ENCODE measurements at places on chromosomes 3 and 15.

GRCh38 chr15:25478313-25478712 is 39.5 kb upstream of the UBE3A start:
- DNase-seq = no peak

DNA sequence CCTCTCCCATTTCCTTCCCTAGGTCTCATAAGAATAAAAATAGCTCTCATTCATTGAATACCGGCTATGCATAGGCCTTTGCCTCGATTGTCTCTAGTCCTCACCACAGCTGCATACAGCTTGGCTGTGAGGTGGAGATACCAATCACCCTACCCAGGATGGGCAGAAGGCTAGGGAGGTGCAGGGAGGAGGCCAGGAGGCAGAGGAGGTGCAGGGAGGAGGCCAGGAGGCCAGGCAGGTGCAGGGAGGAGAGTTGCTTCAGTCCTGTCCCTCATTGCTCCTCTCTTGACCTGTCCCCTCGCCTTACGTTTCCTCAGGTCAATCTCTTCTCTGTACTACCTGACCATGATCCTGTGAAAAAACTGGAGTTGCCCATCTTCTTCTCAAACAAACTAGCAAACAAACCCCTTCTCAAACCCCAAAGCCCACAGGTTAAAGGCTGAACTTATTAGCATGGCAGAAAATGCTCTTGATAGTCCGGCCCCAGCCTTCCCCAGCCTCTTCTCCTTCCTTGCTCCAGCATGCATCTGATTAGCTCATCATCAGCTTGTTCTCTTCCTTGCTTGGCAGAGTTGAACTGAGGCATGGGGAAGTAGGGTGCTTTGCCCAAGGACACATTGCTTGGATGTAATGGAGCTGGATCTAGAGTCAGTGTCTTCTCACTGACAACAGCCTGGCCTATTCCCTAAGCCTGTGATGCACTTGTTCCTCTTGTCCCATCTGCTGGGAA is 15.8 kb downstream of the PODXL2 start:
- no peak for DNase-seq

- DNase-seq = no peak
Measured at GRCh38 chr3:183094711-183095110, 4.6 kb downstream of the MCCC1 start.

GRCh38 chr15:34583399-34584329 is at the start of gene GOLGA8B:
Gene GOLGA8B, minus strand, starts transcription at chr15:34583651. Its CDS starts 47,739 bp downstream, at chr15:34535912.
- peak; percentile 80 for DNase-seq

DNA sequence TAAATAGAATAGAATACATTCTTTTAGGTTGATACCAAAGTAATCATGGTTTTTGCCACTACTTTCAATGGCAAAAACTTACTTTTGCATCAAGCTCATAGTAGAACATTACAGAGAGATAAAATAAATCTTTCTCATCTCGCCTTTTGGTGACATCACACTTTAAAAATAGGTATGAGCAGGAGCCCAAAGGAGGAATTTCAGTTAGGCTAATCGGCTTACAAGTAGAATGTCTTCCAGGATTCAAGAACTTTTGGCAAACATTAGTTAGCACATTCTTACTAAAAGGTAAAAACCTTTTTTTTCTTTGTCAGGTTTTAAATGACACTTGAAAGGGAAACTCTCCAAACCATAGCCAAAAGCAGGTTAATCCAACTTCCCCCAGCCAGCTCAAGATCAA is 59.7 kb upstream of the CMSS1 start:
- DNase-seq = no peak

- DNase-seq = no peak
Measured at GRCh38 chr3:159632851-159633250, 355.8 kb upstream of the IL12A start.

DNA sequence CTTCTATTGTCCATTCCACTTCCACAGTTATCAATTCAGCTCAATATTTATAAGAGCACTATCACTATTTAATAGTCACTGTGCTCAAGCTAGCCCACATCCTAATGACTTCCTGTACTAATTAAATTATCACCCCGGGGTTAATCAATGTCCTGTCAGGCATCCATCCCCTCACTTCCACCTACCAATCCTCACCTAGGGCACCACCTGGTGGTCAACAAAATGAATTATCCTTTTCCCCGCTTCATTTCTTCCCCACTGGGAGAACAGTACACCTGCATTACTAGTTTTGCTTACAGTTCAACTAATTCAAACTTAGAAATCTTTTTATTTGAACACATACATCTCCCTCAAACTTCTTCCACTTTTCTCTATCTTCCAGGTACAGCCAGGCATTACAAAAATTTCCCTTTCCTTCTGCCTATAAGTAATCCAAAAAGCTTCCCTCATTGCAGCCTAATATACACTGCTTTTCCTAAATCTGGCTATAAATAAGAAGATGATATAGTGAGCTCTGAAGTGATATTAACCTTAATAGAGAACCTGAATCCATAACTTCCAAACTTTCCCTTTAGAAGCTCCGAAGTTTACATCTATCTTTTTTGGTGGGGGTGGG is 68.5 kb downstream of the TMCC1 start:
- DNase-seq = peak; percentile 12
